ENCODE measurements at places on chromosomes 2 and 18.
A peak's percentile ranks its signal among the peaks of the same experiment; 100 is the strongest.

- no peak for DNase-seq
These were observed 154.2 kb upstream of the CCDC195 start for GRCh38 chr2:224870341-224870740.

DNA sequence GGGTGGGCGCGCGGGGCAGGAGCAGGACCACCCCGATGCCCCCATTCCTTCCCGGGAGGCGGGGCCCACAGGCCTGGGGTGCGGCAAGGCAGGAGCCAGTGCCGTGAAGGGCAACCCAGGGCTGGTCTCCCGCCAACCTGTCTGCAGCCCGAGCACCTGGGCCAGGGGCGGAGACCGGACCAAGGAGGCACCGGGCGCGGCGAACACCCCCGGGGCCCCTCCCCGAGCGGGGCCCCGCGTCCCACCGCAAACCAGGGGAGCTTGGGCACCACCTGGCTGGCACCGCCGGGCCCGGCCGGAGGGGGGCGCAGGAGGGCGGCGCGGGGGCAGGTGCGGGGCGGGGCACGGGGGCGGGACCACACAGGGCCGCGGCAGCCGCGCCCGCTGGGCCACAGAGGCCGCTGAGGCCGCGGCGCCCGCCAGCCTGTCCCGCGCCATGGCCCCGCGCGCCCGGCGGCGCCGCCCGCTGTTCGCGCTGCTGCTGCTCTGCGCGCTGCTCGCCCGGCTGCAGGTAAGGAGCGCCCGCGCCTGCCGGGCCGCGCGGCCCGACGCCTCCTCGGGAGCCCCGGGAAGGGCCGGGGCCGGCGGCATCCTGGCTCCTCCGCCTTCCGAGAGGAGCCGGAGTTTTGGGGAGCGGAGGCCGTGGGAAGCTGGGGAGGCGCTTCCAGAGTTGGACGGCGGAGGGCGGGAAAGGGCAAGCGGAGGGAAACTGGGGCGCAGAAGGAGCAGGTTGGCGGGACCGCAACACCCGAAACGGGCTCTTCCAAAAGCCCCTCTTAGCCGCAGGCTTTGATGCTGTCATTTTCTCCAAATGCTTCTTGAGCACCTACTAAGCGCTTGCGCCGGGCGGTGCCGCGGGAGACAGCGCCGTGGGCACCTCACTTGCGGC lies at the start of gene TNFRSF11A:
Gene TNFRSF11A (plus strand): TSS at position 394 of the 889 bp plus-strand sequence. CDS start 43 bp downstream, at position 437.
- DNase-seq, result peak; percentile 94

GRCh38 chr2:5691221-5691984 lies 781 bp upstream of the SOX11 start:
- DNase-seq, result no peak

- DNase-seq, result no peak
These were observed 33.1 kb downstream of the KIF1A start for GRCh38 chr2:240786871-240787311.

GRCh38 chr2:15181092-15181745 lies 379.9 kb downstream of the NBAS start:
- no peak for DNase-seq

GRCh38 chr2:209624192-209624938 lies 147.3 kb upstream of the UNC80 start:
- no peak for DNase-seq

DNA sequence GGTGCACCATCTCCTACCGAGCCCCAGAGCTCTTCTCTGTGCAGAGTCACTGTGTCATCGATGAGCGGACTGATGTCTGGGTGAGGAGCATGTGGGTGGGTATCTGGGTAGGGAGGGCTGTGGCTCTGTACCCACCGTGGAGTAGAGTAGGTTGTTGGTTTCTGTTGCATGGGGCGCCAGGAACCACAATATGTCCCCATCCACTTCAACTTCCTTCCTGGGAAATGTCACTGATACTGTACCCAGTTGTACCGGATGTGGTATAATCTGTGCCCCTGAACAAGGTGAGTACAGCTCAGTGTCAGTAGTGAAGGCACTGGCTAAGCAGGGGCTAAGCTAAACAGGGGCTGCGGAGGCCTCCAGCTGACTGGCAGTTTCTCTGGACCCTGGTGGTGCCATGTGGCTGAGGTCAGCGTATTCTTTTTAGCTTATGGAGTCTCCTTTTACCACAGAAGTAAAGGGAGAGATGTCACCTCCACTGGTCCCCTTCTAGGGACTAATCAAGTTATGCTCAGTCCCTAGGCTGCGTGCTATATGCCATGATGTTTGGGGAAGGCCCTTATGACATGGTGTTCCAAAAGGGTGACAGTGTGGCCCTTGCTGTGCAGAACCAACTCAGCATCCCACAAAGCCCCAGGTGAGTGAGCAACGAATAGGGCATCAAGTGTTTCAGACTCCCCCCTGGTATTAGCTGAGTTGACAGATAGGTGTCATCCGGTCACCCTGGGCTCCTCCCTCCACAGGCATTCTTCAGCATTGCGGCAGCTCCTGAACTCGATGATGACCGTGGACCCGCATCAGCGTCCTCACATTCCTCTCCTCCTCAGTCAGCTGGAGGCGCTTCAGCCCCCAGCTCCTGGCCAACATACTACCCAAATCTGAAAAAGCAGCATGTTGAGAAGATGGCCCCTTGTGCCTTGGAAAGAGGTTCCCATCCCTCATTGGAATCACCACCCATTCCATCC lies 2.7 kb downstream of the STK16 start:
- DNase-seq, result no peak

- DNase-seq, result no peak
These were observed 667 bp upstream of the SCYGR4 start for GRCh38 chr2:227616631-227617030.

- no peak for DNase-seq
These were observed 2.5 kb downstream of the APLF start for GRCh38 chr2:68469935-68470334.

DNA sequence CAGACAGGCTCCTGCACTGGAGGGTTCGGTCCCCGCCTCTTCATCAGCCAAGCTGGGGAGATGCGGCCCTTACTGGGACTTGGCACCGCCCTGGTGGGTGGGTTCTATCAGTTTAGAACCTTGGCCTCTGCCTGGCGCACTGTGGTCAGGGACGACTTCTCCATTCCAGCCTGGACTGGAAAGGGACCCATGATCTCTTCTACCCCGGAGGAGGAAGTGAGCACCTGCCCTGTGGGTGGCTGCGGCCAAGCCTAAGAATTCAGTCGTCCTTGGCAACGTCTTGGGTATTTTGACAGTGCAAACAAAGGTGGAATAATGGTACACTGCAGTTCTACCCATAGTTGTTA lies 106.9 kb upstream of the CD302 start:
- no peak for DNase-seq

DNA sequence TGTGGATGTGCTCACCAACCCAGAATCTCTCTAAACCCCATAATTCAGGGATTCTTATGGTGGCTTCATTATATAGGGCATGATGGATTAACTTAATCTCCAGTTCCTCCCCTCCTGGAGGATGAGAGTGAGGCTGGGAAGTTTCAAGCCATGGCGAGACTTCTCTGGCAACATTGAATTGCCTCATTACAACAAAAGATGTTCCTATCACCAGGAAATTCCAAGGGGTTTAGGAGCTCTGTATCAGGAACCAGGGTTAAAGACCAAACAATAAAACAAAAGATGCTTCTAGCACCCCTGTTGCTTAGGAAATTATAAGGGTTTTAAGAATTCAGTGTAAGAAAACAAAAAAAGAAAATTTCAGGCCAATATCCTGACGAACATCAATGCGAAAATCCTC lies 100.1 kb downstream of the NAB1 start:
- DNase-seq, result no peak

- DNase-seq, result no peak
These were observed 42.8 kb downstream of the DLGAP1 start for GRCh38 chr18:4412286-4412685.
